ENCODE measurements at places on chromosomes 1 and 21. TPM values are rescaled to one million over a fixed set of nuclear protein-coding genes. Genes with fewer than 3 reads are reported as not detected.

The SPATA6 gene
- total RNA-seq, result 1.2 TPM

- DNase-seq, result no peak
Observed at GRCh38 chr1:174940646-174941175, 59.0 kb upstream of the CACYBP start.

- no peak for DNase-seq
Observed at GRCh38 chr1:16162163-16162822, 6.4 kb upstream of the EPHA2 start.

GRCh38 chr1:14741082-14741481 is 142.6 kb downstream of the KAZN start:
- no peak for DNase-seq

The C1orf87 gene
- total RNA-seq, result not detected

DNA sequence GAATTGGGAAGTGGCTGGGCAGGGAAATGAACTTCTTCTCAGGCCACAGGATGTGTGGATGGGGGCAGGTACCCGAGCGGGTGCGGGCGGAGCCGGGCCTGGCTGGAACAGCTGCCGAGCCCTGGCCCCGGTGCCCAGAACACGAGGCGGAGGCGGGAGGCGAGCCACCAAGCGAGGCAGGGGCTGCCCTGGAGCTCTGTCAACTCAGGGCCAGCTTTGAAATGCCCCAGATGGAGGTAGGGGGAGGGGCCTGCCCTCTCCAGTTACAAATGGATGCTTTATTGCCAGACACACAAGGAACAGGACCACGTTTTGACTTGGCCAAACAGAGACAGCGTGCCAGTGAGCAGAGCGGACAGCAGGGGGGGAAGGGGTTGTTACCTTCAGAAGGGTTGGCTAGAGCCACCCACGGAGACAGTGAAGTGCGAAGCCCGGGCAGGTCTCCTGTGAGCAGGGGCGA is 240.4 kb downstream of the SDCCAG8 start:
- no peak for DNase-seq

- no peak for DNase-seq
Observed at GRCh38 chr1:72241397-72241796, 40.9 kb downstream of the NEGR1 start.

GRCh38 chr1:3035563-3036446 is 14.5 kb downstream of the ACTRT2 start:
- no peak for DNase-seq

The LRRC71 gene
- total RNA-seq, result under 0.01 TPM

GRCh38 chr21:42309753-42310213 is 5.4 kb downstream of the TFF3 start:
- DNase-seq, result peak; percentile 70

GRCh38 chr1:109765896-109766615 is 2.3 kb upstream of the EPS8L3 start:
- no peak for DNase-seq

DNA sequence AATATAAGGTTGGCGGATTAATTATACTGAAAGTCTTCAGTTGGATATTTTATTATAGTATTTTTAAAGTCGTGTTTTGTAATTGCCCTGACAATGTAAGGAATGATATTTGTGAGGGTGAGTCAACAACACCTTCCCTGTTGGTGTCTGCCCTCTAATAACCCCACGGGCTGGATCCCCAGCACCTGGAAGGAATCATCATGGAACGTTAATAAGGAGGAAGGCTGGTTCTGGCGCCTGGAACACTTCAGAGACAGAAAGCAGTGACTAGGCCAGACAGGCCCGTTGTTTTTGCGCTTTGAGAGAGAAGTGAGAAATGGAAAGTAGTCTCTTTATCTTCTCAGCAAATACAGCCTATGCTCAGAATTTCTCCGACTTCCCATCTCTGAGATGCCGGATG is 31.6 kb downstream of the TEX35 start:
- no peak for DNase-seq

The SYNC gene
- 11.3 TPM for total RNA-seq

DNA sequence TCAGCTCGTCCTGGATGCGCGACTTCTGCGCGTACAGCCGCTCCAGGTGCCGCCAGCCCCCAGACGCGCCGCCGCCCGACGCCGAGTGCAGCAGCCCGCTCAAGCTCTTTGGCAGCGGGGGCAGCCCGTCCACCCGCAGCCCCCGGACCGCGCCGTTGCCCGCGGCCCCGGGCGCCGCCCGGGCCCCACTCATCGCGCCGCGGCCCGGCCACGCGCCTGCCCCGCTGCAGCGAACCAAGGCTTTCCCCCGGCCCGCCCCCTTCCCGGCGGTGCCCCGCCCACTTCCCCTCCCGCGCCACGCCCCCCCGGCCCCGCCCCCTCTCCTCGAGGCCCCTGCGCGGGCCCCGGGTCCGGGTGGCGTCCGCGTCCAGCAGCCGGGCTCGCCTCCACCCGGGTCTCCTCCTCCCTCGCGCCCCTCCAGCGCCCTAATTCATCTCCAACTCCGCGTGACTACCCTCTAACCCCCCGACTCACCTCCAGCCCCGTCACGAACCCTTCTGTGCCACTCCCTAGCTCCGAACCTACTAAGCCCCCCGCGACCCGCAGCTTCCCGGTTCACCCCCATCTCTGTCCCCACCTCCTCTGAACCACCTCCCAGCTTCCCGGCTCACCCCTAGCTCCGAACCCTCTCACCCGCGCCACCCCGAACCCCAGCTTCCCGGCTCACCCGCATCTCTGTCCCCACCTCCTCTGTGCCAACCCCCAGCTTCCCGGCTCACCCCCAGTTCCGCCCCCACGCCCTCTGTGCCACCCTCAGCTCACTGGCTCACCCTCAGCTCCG is at the start of gene FAM89A:
Gene FAM89A (minus strand): TSS at position 236 of the 781 bp plus-strand sequence. CDS start 43 bp downstream, at position 193.
- DNase-seq, result peak; percentile 63
